ENCODE measurements at places on chromosomes 4 and X.

- no peak for DNase-seq
Measured at GRCh38 chr4:158238575-158238974, 28.3 kb downstream of the TMEM144 start.

DNA sequence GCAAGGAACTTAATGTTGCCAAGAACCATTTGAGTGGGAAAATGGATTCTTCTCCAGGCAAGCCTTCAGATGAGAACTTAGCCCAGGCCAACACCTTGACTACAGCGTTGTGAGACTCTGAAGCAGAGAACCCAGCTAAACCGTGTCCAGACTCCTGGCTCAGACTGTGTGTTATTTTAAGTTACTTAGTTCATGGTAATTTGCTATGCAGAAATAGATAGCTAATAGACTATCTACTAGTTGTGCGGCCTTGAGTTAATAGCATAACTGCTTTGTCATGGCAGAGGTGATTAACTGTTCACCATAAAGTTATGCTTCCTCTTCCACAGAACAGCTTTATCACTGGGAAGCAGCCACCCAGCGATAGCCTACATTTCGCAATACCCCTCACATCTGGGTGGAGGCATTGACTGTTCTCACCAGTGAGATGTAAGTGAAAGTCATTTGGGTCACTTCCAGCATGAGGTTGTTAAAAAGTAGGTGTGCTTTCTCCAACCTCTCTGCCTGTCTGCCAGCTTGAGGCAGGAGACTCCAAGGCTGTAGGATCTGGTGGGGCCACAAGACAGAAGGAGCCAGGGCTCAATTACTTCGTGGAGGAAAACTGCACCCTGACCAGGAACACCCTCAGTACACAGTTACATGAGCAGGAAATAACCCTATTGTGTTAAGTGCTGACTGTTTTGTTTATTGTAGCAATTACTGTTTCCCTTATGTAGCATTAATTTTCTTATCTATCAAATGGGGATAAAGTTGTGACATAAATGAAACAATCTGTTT, 94.2 kb downstream of the GPAT3 start:
- no peak for DNase-seq

DNA sequence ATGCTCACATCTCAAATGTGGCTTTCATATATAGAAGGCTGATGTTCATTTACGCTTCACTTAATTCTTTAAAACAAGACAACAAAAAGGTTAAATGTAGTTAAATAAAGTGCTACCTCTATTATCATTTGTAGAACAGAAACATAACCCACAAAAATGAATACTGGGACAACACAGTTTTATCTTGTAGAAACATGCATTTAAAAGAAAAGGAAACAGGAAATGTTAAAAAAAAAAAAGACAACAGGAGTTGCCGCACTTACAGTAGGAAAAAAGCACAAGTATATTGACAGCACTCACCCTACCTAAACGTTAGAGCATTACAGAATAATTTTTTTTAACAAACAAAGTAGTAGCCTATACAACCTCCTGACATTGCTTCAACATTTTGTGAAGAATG, 4.8 kb downstream of the THOC2 start:
- no peak for DNase-seq

GRCh38 chrX:49879656-49880277, 483 bp downstream of the USP27X start:
- no peak for DNase-seq

- no peak for DNase-seq
Measured at GRCh38 chrX:155215443-155216178, 649 bp upstream of the VBP1 start.

- DNase-seq = no peak
Measured at GRCh38 chrX:42707742-42708141, 70.2 kb downstream of the PPP1R2C start.

GRCh38 chrX:125093852-125094251, 225.8 kb upstream of the TEX13C start:
- no peak for DNase-seq

- no peak for DNase-seq
Measured at GRCh38 chr4:19026281-19026680, 1004.7 kb upstream of the LCORL start.

DNA sequence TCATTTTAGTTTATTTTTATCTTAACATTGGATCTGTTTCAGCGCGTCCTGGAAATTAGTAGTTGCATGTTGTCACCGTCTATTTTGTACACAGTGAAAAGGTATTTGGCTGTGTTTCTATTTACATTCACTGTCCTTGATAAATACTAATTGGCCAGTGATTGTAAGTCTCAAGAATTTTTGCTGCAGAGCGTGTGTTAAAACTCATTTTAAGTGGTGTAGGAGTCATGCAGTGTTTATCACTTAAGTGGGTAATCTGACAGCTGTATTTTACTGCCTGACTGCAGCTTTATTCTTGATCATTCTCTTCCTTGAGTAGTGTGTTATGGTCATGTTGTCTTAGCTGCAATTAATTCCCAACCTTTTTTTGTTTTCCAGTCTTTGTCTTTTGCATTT, 9.8 kb downstream of the GUCY1A1 start:
- DNase-seq = no peak

DNA sequence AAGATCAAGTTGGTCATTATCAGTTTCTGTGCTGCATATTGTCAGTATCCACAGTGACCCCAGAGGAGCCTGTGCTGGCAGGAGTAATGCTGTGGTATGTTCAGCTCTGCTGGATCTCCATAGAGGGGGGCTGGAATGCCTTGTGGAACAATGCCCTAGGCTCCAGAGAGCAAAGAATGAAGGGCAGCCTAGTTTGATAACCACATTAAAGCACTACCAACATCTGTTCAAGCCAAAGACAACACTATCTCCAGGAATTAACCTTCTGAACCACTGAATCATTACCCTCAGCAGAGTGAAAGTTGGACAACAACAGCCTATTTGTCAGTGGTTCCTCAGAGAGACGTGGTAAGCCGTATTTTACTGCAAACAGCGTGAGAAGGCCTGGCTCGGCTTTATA, 192.3 kb upstream of the CXorf66 start:
- no peak for DNase-seq

- no peak for DNase-seq
Measured at GRCh38 chr4:89284828-89285227, 22.8 kb downstream of the GPRIN3 start.

DNA sequence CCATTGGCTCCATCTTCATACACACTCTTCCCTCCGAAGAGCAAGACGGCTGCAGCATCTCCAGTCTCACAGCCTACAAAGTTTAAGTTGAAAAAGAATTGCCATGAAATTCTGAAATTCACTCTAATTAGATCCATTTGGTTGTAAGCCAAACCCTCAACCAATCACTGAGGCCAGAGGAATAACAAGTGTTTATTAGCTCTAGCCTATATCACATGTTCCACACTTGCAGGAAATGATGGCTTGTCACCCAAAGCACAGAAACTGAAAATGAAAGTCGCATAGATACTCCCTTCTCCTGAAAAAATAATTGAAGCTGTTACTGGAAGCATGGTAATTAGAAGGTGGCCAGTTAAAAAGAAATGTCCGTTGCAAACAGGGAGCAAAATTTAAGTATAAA, 1071.8 kb downstream of the CCSER1 start:
- no peak for DNase-seq

GRCh38 chr4:35982318-35982717, 262.0 kb downstream of the ARAP2 start:
- DNase-seq = no peak

GRCh38 chr4:151640381-151640780, 120.4 kb downstream of the GATB start:
- no peak for DNase-seq

GRCh38 chr4:61079427-61079826, 120.7 kb upstream of the ADGRL3 start:
- DNase-seq = no peak

GRCh38 chr4:104465201-104465600, 29.5 kb downstream of the CXXC4 start:
- DNase-seq = no peak

DNA sequence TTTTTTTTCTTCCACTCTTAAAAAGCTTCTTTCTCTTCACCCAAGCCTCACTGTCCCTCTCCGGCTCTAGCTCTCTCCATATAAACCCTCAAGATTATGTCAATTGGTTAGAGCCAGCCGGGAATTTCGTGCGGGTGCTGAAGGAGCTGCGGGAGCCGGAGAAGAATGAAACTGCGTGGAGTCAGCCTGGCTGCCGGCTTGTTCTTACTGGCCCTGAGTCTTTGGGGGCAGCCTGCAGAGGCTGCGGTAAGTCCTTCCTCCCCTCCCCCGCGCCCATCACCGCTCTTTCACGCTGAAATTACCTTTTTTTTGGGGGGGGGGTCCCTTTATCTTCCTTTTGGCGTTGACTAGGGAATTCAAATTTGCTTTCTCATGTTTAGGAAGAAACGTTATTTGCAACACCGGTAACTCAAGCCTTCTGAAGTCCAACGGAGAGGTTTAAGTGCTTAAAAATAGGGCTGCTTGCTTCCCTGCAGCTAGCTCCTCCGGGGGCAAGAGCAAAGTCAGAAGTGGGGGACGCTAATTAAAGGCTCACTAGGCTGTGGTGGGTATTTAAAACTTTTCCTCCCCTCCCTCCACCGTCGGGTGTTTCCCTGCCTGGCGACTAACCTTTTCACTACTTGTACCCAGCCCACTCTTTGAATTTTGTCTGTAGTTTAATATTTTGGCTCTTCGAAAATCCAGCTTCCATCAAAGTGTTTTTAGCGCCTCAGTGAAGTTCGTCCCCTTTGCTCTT, 491 bp downstream of the COL4A5 start:
- no peak for DNase-seq
